ENCODE measurements at places on chromosomes 2 and 18. TPM values are rescaled to one million over a fixed set of nuclear protein-coding genes. Genes with fewer than 3 reads are reported as not detected.

Gene ZNF516
- total RNA-seq, result 19.5 TPM

Gene EPAS1
- total RNA-seq, result 517 TPM

DNA sequence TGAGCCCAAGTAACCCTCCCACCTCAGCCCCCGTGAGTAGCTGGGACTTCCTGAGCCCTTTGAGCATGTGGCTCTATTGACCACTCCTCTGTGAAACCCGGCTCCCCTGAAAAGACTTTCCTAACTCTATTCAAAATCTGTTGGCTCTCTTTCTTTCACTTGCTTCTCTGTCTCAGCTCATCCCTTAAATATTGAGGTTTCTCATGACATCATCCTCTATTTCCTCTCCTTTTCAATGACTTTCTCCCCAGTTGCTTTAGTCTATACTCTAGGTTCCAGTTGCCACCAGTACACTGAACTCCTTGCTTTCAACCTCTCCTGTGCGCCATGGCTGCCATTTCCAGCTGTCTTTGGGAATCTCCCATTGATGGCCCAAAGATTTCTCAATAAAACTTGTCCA lies 79.8 kb upstream of the STK17B start:
- DNase-seq, result no peak

- no peak for DNase-seq
Observed at GRCh38 chr18:63476668-63477067, at the start of gene SERPINB5. SERPINB5 (plus strand) TSS chr18:63476958; CDS start chr18:63484429, 7,471 bp downstream.

- DNase-seq, result no peak
Observed at GRCh38 chr2:66236816-66237802, 197.8 kb upstream of the MEIS1 start.

GRCh38 chr2:218370410-218371063 lies 11.5 kb upstream of the SLC11A1 start:
- no peak for DNase-seq
